ENCODE measurements at places on chromosomes 7 and 10.

- no peak for DNase-seq
These were observed 63.2 kb downstream of the KAT6B start for GRCh38 chr10:74889662-74889998.

GRCh38 chr7:13077466-13077865 lies 390.0 kb downstream of the ARL4A start:
- no peak for DNase-seq

GRCh38 chr7:34530259-34530658 lies 127.8 kb upstream of the NPSR1 start:
- no peak for DNase-seq

DNA sequence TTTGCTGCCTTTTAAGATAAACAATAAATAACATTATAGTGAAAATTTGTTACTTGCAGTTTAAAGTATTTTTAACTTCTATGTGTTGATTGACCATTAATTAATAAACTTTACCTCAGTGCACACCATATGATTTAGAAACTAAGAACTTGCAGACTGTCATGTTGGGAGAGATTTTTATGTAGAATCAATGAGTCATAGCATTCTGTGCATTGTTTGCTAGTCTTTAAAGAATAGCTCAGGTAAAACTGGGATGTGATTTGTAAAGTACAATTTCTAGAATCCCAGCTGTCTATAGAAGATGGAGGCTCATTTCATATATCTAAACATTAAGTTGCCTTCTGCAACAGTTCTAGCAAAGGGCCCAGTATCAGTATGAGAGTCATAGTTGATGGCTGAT lies 199.6 kb upstream of the SEMA3A start:
- DNase-seq = no peak

DNA sequence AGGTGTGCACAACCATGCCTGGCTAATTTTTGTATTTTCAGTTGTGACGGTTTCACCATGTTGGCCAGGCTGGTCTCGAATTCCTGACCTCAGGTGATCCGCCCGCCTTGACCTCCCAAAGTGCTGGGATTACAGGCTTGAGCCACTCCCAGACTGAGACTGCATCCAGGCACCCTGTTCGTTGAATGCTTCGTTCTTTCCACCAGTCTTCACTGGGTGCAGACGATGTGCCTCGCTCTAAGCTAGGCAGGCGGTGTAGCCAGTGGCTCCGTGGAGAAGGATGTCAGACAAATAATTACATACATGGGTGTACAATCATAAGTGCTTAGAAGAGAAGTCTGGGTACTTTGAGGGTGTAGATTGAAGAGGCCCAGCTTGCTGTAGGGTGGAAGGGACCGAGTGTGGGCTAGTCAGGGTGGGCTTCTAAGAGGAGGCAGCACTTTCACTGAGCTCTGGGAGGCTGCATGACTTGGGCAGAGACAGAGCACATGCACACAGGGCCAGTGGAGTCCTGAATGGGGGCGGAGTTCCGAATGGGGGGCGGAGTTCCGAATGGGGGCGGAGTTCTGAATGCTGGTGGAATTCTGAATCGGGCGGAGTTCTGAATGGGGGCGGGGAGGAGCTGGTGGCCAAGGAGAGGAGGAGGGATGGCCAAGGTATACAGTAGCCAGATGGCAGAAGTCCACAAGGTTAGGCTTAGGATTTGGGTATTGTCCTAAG lies 74.3 kb downstream of the COL26A1 start:
- DNase-seq = no peak

GRCh38 chr7:20402747-20403230 lies 72.1 kb downstream of the ITGB8 start:
- DNase-seq = no peak
